GM03348 (cell line): ENCODE measurements at places on chromosomes 11 and 22.

- DNase-seq, result no peak
Measured at GRCh38 chr11:107526197-107526596, 39.3 kb downstream of the ALKBH8 start.

- no peak for DNase-seq
Measured at GRCh38 chr11:124570160-124570559, 363 bp downstream of the OR8A1 start.

GRCh38 chr11:118415739-118416068, 14.3 kb downstream of the ATP5MG start:
- peak; percentile 86 for DNase-seq

GRCh38 chr11:118406599-118407166, 5.3 kb downstream of the ATP5MG start:
- no peak for DNase-seq
